ENCODE measurements at places on chromosomes 1 and 21.

DNA sequence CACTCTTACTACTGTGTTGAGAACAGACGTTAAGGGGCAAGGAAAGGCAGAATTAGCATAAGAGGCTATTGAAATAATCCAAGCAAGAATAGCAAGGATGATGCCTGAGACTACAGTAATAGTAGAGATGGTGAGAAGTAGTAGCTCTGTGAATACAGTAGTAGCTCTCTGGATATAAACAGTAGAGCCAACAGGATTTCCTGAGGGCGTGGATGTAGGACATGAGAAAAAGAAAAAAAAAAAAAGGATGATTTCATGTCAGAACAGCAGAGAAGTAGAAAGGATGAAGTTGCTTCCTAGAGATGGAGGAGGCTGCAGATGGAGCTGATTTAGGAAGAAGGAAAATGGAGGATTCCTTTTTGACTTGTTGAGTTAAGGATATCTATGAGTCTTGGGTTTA is 112.3 kb downstream of the OMA1 start:
- ATAC-seq = no peak

GRCh38 chr1:1156140-1157032 is 17.3 kb upstream of the TTLL10 start:
- ATAC-seq = no peak

DNA sequence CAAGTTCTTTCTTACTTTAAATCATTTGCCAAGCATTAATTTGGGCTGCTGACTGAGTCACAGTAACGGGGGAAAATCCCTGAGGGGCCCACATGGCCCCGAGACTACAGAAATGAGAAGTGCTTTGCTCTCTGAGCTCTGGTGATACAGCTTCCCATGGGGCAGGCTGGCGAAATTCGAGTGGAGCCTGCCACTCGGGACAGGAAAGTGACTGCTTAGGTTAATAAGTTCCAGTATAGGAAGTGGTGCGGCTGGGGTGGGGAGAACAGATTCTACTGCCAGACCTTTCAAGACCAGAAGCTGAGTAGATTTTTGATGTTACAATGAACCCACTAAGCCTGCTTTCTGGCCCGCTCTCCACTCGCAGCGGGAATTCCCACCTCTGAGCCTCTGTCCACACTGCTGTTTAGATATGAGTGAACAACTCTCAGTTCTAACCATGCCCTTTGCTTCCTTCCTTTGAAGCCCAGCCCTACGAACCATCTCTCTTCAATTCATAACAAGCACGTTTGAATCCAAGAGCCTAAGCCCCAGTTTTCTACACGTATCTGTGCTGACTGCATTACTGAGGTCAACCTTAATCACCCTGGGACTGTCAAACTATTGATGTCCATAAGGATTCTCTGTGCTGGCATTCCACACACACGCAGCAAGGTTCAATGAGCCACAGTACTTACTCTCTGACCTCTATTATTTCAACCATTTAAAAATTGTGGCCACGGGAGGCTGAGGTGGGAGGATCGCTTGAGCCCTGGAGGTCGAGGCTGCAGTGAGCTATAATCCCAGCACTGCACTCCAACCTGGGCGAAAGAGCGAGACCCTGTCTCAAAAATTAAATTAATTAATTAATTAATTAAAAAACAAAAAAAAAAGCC is 9.6 kb downstream of the ZBTB17 start:
- ATAC-seq = peak; percentile 27

- peak; percentile 34 for ATAC-seq
These were observed 898 bp upstream of the TMEM200B start for GRCh38 chr1:29124366-29125236.

DNA sequence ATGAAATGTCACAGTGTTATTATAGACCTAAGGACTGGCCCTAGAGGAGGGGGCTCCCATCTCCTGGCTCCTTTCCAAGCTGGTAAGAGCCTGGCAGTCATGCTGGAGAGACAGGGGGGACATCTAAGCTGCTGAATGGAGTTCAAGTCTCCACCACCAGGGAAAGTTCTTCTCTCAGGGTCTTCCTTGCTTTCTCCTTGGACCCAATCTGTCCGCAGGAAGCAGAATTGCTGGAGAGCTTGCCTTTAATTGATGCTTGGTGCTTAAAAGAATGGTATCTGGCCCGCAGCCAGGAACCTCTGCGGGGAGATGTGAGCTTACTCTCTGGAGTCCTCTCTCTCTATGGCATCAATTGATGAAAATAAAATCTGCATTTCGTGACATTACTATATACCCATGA is 25.1 kb downstream of the IRF2BP2 start:
- no peak for ATAC-seq

GRCh38 chr1:11320153-11320936 is 47.3 kb downstream of the UBIAD1 start:
- no peak for ATAC-seq

DNA sequence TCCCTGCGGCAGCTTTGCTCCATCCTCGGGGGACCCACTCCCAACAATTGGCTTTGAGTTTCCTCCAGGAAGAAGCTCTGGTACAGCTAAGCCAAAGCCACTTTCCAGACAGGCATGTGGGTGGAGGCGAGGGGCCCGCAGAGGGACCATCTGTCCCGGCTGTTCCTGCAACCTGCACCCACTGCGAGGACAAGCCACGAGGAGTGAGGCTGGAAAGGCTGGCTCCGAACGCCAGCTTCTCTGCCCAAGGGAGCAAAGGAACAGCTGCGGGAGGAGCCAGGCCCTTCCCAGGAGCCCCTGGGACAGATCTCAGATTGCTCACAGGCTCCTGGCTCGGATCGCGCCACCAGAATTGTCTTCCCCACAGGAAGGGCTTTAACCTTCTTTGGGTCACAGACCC is 28.3 kb upstream of the PEF1 start:
- ATAC-seq = no peak

- ATAC-seq = no peak
These were observed 1.9 kb upstream of the CTH start for GRCh38 chr1:70409136-70409535.

- ATAC-seq = no peak
These were observed 34.0 kb upstream of the BCAR3 start for GRCh38 chr1:93715529-93716126.

DNA sequence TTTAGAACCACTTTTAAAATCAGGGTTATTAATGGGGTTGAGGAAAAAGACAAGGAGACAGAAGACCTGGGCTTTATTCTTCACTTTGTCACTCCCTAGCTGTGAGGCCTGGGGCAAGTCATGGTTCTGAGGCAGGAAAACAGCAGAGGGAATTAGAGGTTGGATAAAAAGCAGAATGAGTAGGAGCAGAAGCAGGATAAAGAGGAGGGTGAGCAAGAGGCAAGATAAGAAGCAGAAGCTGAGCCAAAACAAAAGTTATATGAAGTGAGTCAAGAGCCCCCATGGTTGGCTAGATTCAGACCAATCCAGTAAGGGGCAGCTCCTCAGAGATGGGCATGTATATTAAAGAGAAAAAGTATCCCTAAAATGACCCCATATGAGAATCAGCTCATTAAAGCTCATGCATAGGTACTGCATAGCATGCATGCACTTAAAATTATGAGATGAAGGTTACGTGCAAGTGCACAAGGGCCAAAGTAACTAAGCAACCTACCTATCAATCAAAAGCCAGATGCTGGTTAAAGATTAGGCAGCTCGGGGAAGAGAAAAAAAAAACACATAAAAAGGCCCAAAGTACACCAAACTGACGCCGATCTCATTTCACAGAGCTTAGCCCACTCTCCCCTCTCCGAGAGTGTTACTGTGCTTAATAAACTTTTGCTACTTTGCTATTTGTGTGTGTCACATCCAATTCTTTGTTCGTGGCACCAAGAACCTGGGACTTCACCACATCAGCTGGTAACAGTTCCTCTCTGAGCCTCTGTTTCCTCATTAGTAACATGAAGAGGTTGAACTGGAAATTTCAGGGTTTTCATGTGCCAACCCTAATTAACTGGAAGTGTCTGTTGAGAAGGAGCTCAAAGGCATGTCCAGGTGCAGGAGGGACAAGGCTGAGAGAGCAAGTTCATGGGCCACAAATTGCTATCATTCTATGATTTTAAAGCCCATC is 2.2 kb downstream of the AVPR1B start:
- ATAC-seq = no peak

DNA sequence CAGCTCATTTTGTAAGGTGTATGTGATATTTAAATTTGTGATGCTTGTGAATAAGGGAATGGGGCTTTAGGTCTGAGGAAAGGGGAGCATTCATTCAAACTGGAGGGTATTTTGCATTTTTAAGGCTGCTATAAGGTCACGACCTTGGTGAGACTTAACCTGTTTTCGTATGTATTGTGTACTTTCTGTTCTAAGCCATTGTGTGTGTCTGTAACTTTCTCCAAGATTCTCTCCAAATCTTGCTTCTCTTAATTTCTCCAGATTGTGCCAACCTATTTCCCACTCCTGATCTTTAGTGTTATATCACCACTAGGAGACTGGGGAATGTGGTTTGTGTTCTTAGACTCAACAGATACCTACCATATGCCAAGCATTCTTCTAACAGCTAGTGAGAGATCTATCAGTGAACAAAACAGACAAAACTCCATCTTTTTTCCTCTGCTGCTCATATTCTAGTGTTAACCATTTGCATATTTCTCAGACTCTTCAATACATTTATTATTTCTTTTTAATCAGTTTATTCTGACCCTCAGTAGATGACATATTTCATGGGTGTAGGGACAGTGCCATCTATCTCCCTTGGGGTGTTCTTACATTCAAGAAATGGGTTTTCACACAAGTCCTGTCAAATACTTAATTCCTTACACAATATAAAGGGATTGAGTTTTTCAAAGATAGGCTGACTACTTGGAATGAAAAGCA is 27.5 kb downstream of the ATP1B1 start:
- ATAC-seq = no peak

DNA sequence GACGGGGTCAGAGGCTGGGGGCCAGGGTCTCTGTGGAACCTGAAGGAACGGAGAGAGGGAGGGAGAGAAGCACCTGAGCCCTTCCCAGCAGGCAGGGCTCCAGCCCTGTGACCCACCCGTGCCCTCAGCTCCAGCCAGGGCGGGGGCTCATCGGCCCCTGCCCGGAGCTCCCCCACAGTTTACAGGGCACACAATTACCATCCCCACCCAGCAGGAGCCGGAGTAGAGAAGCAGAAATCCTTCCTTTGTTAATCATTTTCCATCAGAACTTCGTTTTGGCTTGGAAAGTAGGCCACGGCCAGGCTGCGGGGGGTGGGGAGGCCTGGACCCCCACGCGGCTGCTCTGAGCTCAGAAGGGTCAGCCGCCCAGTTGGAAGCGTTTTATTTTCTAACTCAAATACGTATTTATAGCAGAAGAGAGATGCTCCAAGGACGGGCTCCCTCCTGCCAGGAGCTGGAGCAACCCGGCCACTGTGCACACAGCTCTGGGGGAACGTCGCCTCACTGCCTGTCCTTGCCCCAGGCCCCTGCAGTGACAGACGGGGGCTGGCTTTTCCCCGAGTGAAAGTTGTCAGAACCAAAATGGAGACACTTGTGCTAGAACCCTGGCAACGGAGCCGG is 42.7 kb upstream of the ADARB1 start:
- no peak for ATAC-seq

DNA sequence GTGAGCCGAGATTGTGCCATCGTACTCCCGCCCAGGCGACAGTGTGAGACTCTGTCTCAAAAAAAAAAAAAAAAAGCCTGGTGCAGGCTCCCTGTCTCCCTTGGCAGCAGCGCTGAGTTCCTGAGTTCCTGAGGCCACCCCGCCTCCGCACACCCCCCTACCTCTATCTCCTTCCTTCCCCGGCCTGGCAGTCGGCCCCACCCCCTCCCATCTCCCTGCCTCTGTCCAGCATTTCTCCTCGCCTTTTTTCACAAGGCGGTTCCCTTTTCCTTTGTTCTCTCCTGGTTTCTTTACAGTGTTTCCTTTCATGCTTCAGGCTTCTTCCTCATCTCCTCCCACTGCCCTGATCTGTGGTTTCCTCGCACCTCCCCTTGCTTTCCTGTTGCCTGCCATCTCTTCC is 2.7 kb downstream of the RORC start:
- ATAC-seq = peak; percentile 2

GRCh38 chr1:201882665-201883132 is 6.0 kb upstream of the SHISA4 start:
- peak; percentile 77 for ATAC-seq

DNA sequence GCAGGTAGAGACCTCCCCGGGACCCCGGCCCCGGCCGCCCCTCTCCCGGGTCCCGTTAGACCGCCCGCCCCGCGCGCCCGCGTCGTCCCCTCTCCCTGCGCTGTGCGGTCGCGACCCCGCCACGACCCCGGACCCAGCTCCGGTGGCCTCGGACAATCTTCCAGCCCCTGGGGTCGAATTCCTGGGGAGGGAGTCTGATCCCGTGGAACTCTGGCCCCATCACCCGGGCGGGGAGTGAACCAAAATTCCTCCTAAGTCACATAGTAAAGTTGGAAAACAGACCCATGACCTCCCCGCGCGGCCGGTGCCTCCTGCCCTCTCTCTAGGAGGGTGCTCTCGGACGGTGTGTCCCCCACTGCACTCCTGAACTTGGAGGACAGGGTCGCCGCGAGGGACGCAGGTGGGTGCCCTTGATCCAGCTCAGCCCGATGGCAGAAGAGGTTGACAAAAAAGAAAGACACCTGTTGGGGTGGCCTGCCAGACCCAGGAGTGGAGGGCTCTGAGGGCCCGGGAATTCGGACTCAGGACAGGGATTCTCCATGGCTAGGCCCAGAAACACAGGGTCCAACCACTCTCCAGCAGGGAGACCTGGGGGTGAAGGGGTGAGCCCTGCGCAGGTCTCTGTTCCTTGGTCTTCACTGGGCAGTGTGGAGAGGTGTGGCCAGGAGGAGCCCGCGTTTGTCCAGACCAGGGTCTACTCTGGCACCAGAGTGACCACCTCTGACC is 451 bp downstream of the ADAMTSL4 start:
- ATAC-seq = peak; percentile 2

GRCh38 chr1:216881695-216882094 is 158.5 kb upstream of the ESRRG start:
- no peak for ATAC-seq

Measured in esophagus mucosa (tissue), 1 donor.